ENCODE measurements at places on chromosomes 11 and 22. TPM values are rescaled to one million over a fixed set of nuclear protein-coding genes. Genes with fewer than 3 reads are reported as not detected.

DNA sequence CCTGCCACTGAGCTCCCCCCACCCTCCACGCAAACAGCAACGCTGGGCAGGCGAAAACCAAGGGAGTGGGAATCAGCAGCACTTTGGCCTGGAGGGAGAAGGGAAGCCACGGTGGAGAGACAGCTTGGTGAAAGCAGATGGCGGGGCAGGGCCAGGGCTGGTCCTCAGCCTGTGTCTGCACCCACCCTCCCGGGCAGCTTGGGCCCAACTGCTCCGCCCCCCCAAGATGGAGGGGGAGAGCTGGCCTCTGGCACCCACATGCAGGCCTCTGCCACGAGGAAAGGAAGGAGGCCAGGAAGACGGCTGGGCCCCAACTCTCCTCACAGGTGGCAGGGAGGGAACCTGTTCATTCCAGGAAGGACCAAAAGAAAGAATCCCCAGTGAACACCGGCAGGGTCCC lies 17.8 kb downstream of the MAFF start:
- DNase-seq: no peak

DNA sequence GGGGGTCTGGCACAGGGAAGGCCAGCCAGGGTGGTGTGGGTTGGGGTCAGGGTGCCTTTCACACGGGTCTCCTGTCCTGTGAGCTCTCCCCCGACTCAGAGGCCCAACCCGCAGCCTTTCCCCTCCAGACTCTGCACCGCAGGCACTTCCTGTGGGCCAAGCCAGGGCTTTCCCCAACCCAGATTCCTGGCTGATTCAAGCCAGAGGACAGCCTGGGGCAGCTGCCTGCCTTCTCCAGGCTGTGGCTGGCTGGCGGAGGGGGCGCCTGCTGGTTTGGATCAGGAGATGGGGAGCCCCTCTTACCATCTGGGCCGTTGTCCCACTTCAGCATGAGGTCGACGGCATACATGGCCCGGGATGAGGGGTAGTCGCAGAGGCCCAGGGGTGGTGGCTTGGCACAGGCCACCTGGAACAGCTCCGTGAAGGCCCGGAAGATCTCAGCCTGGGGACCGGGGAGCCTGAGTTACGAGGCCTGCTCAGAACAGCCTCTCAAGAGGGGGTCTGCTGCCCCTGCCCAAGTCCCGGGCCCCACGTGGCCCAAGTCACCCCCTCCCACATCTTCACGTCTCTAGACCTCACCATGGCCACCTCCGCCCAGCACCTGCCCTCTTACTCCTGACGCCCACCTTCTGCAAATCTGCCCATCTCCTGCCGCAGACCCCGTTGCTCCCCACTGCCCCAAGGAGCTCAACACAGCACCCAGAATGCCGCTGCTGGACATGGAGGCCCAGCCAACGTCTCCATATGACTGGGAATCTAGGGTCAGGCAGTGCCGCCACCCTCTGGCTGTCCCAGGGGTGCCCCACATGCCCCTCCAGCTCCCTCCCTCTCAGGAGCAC lies 17.3 kb downstream of the TSPO start:
- no peak for DNase-seq

The NCAM1 gene
- total RNA-seq: 134 TPM

DNA sequence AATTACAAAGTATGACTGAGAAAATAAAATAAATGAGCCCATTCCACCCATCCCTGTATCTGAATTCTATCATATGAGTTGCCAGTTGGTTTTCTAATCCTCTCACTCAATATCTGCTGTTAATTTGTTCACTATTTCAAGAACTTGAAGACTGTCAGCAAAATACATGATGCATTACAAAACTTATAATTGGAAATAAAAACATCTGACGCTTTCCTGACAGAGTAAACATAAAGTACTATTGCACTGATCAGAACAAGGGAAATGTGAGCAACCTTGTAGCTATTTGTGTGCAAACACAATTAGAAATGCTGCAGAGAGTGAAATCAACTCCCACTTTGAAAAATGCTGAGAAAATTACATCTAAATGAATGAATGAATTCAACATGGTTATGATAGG lies 97.1 kb downstream of the MPPED2 start:
- DNase-seq: no peak

The GTPBP1 gene
- 29.8 TPM for total RNA-seq

- no peak for DNase-seq
Measured at GRCh38 chr11:29527391-29527936, 489.4 kb downstream of the KCNA4 start.

DNA sequence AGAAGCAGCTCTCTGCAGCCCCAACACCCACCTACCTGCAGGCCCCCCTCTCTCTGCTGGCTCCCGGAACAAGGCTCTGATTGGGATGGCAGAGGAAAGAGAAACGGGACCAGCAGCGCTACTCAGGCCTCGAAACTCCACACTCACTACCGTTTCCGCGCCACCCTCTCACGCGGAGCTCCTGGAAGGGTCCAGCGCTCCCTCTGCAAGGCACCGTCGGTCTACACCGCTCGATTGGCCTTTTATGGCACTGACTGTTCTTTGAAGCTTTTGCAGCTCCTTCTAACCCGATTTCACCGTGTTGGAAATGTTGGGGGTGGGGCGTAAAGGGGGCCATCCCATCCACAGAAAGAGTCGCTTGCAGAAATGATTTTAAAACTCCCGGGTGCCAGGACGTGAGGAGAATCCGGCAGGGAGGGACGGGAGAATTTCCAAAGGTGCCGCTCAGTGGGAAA lies 323 bp upstream of the PANX1 start:
- no peak for DNase-seq

DNA sequence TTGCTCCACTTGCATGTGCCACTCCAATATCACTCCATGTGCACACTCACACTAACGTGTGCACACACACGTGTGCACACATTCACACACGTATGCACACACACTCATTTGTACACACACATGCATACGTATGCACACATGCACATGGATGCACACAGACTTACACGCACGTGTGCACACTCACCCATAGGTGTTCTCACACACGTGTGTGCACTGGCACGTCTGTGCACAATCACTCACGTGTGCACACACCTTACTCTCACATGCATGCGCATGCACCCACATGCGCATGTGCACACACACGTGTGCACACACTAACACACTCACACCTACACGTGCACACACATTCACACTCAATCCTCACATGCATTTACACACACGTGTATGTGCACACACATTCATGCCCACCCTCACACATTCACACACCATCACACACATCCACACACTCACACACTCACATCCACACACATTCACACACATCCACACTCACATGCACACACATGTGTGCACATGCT lies 9.3 kb upstream of the MS4A15 start:
- no peak for DNase-seq

The PIWIL4 gene
- 4.4 TPM for total RNA-seq

GRCh38 chr22:16819249-16819648 lies 6.0 kb downstream of the XKR3 start:
- DNase-seq: no peak

GRCh38 chr22:29772170-29772641 lies 5.0 kb downstream of the UQCR10 start:
- DNase-seq: no peak

DNA sequence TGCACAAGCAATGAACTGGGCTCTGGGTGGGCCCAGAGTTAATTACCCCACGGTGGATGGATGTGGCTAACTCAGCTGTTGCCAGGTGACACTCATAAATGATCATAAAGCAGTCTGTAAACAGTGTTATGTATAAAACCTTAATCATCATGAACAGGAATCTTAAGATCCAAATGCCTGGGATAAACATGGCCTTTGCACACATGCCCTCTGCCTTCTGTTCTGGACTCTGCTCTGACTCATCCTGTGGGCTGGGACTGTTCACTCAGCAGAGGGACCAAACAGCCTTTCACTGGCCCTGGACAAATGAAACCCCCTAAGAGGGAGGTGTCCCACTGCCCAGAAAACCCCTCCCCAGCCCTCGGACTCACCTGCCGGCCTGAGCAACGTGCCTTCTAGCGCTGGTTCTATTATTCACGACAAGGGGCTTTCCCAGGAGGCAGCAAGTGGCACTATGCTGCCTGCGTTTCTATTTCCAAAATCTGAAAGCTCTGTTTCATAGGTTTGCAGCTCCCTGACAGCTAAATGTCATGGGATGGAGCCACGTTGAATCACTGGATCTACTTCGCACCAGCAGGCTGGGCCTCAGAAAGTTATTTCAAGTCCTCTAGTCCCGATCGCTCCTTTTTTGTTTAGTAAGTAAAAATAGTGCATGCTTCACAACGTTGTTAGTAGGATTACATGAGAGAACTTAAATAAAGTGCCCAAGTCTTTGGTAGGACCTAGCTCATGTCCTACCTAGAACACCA lies 53.0 kb downstream of the LARGE1 start:
- no peak for DNase-seq

The CHRDL2 gene
- total RNA-seq: 31.9 TPM

DNA sequence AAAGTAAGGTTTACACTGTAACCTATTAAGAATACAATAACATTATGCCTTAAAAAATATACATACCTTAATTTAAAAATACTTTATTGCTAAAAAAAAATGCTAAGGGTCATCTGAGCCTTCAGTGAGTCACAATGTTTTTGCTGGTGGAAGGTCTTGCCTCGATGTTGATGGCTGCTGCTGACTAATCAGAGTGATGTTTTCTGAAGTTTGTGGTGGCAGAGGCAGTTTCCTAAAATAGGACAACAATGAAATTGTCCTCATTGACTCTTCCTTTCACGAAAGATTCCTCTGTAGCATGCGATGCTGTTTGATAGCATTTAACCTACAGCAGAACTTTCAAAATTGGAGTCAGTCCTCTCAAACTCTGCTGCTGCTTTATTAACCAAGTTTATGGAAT lies 97.6 kb downstream of the FAT3 start:
- no peak for DNase-seq
